ENCODE measurements at places on chromosomes 5 and 9.

GRCh38 chr9:127898433-127899127, 823 bp downstream of the ST6GALNAC6 start:
- no peak for DNase-seq

DNA sequence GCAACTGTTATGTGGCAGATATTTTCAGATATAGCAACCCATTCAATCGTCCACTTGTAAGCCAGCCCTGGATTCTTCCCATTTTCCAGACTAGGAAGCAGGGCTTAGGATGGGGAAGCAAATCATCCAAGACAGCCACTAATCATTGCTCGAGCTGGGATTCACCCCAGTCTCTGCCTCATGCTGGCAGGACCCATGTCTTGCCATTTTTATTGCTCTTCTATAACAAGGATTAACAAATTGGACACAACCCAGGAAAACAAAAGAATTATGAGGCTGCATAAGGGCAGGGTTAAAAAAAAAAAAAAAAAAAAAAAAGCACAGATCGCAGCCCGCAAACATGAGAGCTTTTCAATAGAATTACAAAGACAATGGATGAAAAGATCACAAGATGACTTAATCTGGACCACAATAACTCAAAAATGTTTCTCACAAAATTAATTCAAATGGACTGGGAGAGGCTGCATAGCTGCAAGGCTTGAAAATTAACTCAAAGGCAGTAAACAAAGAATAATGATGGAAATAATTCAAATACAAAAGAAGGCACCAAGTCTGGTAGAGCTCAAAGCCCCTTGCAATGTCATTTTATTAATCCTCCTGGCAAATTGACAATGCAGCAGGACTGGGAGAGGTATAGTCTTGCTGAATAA, 40.7 kb downstream of the ASTN2 start:
- no peak for DNase-seq

DNA sequence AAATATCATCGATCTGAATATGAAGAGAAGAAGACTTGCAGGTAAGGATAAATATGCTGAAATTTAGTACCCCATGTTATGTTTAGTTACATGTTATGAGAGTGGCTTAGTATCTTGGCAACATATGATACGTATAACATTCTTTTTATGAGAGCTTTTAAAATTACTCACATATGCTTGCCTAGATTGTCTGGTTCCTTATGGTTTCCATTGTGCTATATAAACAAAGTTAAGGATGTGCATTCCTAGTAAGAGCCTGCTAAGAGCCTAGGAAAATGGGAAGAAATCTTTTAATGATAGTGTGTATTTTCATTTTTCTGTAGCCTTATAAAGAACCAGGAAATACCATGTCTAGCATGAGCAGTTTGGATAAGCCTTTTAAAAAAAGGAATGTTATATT, 112.0 kb upstream of the KCNN2 start:
- no peak for DNase-seq

DNA sequence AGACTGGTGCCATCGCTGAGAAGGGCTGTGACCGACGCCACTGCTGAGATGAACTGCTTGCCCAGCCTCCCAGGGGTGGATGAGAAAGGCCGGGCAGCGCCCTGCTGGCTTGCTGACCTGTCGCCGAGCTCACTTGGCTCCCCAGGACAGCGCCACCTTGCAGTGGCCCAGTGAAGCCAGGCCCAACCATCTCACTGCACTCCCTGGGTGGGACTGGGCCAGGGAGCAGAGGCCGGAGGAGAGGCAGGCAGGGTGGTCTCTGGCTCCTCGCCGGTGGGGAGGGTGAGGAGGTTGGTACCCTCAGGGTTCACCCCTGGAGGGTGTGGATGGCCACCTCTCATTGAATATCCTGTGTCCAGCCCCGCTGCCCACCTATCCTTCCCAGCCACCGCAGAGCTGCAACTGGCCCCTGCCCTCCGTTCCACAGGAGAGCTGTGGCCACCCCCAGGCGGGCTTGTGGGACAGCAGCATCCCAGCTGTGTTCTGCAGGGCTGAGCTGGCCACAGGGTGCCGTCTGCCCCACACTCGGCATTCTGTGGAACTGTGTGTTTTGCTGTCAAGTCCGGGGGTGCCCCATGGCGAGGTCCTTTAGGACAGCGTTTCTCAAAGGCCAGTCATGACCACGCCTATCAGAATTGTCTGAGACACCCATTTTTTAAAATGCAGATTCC, 41.0 kb upstream of the FCN2 start:
- DNase-seq, result no peak

DNA sequence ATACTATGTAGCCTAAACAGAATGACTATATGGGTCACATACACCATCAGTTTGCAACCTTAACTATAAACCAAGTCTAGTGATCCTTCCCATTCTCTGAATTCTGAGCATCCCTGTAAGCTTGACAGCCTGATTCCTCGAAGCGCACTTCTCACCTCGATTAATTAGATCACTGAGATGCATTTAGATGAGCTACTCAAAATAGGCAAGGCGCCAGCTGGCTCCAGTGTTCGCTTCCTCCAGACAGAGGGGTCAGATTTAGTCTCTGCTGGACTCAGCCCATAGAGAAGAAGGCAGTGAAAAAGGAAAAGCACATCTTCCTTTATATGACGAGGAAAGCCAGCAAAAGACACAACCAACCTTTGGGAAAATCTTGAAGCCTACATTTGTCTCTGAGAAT, 371.5 kb downstream of the MLLT3 start:
- no peak for DNase-seq

DNA sequence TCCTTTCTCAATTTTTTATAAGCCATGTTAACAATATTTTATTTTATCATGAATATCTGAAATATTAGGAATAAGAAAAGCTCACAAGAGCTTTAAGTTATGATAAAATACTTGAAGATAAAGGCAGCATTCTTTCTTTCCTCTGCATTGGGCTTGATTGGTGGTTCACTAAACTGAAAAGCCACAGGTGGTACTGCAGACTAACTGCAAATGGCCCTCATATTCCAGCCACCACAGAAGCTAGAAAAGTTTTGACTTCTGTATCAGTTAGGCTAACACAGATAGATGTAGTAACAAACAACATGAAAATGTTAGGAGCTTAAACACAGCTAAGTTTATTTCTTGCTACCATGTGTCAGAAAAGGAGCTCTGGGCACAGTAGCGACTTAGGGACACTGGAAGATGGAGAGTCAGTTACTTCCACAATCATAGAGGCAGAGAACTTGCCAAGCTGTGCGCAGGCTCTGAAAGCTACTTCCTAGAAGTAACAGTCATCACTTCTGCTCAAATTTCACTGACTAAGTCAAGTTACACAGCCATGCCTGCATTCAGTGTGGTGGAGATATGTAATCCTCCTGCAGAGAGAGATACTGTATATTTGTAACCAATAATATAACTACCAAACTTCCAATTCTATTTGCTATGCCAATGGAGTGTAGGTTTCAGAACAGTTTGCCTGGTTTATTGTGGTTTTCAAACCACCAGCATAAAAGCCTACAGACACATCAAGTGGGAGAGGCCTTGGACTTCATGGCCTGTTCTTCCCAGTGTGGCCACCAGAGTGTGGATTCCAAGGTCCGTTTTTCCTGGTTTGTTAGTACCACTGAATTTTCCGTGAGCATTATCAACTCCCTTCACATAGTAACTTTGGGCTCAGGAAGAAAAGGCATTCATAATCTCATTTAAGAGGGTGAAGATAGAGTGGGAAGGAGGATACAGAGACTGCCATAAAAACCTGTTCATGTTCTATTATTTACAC, 268.3 kb downstream of the PJA2 start:
- DNase-seq, result no peak

- no peak for DNase-seq
Observed at GRCh38 chr5:155936520-155937406, 390.2 kb upstream of the SGCD start.

DNA sequence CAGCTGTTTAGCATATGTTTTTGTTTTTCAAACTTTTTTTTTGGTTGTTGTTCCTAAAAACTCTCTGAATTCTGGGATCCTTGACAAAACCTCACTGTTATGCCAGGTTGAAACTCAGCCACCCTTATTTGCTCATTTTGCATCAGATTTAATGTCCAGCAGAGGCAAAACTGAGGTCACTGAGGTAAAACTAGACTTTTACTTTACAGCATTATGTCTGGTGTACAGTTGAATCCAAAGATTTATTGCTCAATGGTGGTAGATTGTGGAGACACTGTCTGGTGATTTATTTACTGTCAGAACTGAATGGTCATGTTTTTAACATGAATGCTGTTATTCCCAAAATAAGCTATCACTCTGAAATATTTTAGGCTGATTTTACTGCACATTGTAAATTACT, 87.9 kb downstream of the FBXL7 start:
- DNase-seq, result no peak

DNA sequence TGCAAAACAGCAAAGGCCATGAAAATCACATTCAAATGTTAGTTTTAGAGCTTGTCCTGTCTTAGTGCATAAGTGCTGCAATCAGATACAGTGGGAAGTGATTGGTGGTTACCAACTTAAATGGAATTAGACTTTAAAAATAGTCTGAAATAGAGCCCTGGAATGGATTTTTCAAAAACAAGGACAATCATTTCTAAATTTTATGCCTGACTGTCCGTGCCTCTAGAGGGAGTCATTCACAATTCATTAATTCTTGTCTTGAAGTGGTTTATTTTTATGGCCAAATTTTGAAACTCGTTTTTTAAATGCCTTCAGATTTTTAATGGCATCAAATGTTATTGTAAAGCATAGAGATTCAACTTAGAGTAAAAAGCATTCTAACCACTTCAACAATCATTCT, 561.8 kb upstream of the DAB2 start:
- DNase-seq, result no peak

DNA sequence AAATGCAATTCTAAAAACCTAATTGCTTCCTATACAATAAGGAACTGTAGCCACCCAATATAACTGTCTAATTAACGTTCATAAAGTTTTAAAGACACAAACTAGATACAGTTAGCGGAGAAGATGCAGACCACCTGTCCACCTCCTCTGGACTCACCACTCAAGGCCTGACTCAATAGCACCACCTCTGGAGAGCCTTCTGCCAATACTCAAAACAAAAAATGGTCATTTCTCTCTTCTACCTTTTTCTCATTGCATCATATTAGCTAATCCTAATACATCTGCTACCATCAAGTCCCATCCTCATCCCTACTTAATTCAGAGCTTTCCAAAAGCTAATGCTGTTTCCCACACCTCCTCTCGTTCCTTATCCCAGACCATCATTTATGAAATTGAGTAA, 159.9 kb downstream of the MLLT3 start:
- DNase-seq, result no peak

- DNase-seq, result no peak
Observed at GRCh38 chr5:1093361-1093760, 18.5 kb downstream of the SLC12A7 start.

DNA sequence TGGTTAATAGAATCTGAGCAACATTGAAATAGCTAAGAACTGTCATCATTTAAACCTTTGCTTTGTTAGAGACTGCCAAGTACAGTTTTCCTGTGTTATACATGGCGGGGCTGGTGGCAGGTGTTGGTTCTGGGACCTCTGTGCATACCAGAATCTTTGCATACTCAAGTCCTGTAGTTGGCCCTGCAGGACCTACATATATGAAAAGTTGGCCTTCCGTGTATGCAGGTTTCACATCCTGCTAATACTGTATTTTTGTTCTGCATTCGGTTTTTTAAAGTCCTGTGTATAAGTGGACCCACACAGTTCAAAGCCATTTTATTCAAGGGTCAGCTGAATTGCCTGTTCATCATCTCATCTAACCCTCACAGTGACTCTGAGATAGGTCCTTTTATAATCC, 36.4 kb downstream of the LARP1 start:
- DNase-seq, result no peak

GRCh38 chr5:172114875-172115422, 73.1 kb downstream of the STK10 start:
- peak; percentile 52 for DNase-seq

DNA sequence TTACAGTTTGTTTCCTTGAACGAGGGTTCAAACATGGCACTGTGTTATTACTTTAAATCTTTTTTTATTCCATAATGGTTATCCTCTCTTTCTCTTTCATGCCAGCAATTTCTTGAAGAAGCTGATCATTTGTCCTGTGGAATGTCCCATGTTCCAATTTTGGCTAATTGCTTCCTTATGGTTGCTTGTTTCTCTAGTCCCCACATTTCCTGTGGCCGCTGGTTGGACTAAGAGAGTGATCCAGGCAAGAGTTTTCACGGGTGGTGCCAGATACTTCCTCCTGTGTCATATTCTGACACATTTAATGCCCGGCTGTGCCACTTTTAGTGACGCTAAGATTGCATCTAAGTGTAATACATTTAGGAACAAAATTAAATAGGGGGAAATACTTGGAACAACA, 83.8 kb upstream of the FAM169A start:
- DNase-seq, result no peak

DNA sequence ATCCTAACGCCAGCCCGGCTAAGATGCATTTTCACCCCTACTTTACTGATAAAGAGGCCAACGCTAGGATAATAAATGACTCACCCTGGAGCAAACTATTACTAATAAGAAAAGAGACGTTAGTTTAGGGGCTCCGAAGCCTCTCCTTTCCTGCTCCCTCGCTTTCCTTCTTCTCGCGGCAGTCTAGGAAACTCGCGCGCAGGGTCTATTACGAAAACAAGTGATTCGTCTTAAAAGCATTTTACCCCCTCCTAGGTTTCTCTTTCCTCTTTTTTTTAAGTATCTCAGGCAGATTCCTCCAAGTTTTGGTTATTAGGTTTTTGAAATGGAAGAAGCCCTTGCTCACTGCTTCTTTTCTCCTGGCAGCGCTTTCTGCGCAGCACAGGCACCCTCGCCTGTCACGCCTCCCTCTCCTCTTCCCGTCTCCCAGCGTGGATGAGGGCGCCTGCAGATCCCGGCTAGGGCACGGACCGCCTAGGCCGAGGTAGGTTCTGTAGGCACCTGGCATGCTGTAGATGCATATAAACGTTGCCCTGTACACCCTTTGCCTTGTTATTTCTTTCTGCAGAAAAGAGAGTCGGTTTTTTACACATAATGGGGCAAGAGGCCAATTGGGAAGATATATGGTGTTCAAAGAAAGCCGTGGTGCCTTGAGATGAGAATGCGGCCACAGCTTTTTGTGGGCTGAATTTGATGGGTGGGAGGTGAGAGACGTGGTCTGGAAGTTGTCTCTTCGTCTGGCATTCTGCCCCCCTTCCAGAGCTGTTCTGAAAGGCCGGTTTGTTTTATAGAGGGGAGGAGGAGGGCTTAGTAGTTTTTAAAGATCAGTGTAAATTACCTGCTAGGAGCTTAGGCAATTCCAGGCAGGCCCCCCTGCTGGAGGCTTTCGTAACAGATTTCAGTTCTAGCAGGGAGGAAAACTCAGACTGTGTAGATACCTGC, 983 bp downstream of the GCNT1 start:
- DNase-seq, result no peak
